Brain (organoid and tissue), 16 donors: ENCODE measurements at places on chromosomes 4 and X.

- peak; percentile 18 for DNase-seq
Measured at GRCh38 chrX:11266573-11267003, 26.6 kb upstream of the AMELX start.

DNA sequence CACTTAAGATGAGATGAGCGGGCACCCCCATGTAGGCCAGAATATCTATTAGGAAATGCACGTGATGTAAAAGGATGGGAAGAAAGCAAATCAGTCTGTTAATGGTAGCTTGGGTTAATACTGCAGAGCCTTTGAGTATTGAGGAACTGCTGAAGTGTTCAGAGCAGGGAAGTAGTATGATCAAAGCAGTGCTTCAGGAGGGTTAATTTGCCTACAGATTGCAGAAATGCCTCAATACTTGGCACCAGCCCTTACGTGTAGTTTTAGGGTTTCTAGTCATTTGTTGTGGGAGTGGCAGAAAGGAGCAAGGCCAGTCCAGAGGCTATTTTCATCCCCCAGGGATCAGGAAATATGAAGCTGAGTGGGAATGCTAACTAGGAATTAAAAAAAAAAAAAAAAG lies 19.7 kb downstream of the ZFX start:
- DNase-seq: no peak

- no peak for DNase-seq
Measured at GRCh38 chrX:115902995-115903394, 267.5 kb upstream of the AGTR2 start.

DNA sequence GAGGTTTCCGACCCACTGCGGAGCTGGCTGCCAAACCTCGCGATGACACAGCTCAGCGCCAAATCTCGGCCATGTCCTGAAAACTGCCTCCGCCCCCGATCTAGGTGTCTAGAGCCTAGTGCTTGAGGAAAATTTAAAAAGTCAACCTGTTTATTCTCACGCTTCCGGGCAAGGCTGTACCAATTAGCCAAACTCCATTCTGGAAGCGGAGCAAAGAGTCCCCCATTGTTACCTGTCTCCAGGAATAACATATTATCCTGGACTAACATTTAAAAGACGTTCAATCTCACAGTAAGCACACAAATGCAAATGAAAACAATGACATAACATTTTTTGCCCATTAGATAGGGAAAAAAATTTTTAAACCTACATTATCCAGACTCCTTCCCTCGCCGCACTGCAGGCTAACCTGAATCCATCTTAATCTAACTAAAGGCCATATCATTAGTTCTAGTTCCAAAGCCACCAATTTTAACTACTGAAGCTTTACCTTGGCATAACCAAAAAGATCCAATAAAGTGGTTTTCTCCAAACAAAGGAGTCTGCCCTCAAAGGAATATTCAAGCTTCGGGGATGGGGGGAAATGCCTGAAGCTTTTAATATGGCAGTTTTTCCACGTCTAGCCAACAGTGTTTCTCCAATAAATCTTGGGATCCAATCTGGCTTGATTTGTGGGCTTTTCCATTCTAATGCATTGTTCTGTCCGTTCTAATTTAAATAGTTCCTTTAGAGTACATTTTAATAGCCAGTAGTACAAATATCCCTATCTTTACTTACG lies 1.9 kb downstream of the HUWE1 start:
- DNase-seq: no peak

DNA sequence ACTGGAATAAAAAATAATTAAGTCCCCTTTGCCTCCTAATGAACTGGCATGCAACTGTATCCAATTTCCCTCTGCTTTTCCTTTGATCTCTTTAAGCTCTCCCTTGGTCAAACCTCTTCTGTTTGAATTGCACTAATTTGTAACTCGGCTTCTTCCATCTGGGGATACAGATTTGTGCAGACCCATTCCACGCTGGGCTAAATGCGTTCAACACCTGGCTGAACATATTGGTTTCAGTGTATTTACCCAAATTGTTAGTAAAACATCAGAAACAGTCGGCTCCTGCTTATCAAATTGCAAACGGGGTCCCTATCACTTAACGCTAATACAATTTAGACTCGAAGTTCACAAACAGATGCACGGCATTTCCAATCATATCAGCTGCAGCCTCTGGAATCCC lies 124.9 kb upstream of the TAPT1 start:
- peak; percentile 50 for DNase-seq

DNA sequence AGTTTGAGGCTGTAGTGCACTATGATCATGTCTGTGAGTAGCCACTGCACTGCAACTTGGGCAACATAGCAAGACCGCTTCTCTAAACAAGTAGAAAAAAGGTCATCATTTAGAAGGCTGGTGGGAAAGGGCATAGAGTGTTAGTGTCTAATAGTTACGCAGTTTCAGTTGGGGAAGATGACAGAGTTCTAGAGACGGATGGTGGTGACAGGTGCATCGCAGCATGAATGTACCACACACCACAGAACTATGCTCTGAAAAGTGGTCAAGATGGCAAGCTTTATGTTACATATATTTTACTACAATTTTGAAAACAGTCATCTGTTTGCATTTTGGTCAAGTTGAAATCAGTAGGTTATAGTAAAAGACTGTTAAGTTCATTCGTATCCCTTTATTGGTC lies 23.7 kb upstream of the CLDN34 start:
- no peak for DNase-seq

DNA sequence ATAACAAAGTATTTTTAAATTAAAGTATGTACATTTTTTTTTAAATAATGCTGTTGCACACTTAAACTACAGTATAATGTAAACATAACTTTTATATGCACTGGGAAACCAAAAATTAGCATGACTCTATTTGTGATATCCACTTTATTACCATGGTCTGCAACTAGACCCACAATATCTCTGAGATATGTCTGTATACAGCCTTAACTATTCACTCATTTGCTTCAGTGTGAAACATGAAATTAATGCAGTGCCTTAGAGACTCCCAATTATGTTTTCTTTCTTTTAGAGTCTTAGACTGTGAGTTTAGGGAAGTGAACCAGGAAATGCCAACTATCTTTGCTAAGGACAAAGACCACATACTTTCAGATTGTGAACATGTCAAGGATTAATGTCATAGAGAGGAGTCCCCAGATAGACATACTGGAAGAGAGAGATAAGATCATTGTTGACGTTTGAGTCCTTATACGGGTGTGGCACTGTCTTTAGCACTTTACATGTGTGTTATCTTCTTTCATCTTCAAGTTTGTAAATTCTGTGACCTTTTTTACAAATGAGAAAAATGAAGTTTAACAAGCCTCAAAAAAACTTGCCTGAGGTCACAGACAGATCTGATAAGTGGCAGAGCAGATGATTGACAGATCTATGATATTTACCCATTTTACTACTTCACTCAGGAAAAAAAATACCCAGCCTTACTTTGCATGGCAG lies 23.2 kb downstream of the CXorf58 start:
- DNase-seq: no peak

GRCh38 chrX:64338296-64338695 lies 57.0 kb downstream of the MTMR8 start:
- DNase-seq: no peak
